ENCODE measurements at places on chromosomes 7 and 10.
A peak's percentile ranks its signal among the peaks of the same experiment; 100 is the strongest.

GRCh38 chr10:94288361-94289101 is 74.2 kb downstream of the NOC3L start:
- DNase-seq: no peak

- peak; percentile 43 for DNase-seq
Measured at GRCh38 chr7:118352867-118353453, 128.5 kb downstream of the ANKRD7 start.

DNA sequence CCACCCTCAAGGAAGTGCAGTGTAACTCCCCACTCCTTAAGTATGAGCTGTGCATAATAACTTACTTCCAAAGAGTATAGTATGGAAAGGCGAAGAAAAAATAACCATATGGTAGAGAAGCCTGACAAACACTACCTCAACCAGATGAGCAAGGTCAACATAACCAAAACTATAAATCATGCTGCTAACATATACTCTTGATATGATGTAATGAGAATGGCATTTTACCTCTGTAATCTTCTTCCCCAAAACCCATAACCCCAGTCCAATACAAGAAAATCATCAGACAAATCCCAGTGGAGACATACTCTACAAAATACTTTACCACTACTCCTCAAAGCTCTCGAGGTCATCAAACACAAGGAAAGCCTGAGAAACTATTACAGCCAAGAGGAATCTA is 15.8 kb downstream of the OSBPL3 start:
- DNase-seq: no peak

- DNase-seq: no peak
Measured at GRCh38 chr10:120394446-120394845, 62.6 kb upstream of the PLPP4 start.

- DNase-seq: no peak
Measured at GRCh38 chr10:109929501-109930219, 6.3 kb upstream of the XPNPEP1 start.

GRCh38 chr7:69597278-69598076 is 798 bp upstream of the AUTS2 start:
- DNase-seq: peak; percentile 37

GRCh38 chr10:104664205-104664604 is 23.1 kb downstream of the SORCS3 start:
- DNase-seq: no peak

DNA sequence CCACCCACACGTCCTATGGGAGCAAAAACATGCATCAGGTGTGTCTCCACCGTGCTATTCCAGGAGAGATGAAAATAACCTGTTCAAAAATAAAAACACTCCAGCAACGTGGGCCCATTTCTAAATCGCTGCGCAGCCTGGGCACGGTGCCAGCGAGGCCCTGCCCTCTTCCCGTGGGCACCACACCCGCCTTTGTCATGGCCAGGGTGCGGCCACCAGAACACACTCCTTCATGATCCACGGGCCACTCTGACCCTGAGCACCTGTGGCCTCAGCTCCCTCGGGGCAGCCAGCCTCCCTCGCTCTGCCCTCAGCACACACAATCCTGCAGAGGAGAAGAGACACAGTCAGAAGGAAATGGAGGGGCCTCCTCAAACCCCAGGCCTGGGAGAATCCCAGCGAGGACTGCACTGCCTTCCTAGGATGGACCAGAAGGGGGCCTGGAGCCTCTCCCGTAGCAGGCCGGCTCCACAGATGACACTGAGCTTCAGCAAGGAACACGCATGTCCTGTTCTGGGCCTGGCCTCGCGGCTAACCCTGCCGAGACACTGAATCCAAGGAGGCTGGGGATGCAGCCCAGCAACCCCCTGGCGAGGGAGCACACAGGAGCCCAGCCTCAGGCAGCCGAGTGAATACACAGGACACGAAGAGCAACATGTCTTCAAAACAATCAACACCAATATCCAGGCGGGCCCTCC is 169.0 kb downstream of the MAD1L1 start:
- DNase-seq: no peak

DNA sequence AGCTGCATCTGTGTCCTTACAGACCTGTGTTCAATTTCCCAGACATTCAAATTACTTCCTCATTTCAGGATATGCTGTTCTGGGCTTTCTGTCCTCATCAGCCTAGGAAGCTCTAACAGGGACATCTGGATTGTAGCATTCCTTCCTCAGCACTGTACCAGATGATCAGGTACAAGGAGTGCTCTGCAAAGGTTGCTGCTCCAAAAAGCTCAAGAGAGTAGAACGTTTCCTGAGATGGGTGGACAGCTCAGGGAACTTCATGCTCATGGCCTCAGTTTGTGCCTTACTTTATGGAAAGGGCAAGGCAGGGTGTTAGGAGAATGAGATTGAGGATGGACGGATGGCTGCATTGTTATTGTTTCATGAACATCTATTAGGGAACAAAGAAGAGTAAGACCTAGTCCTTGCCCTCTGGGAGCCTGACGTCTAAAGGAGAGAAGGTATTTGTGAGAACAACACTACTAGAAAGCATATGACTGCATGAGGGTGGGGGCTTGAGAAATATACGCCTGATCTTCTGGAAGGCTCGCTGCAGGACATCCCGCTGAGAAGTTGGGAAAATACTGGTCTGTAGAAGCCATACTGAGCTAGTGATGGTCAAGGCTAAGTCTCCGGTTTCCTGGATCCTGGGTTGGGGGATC is 10.5 kb upstream of the ZNF212 start:
- DNase-seq: no peak

- no peak for DNase-seq
Measured at GRCh38 chr7:29040579-29040925, 82.4 kb upstream of the TRIL start.

GRCh38 chr7:133217773-133218172 is 35.1 kb upstream of the EXOC4 start:
- DNase-seq: no peak

GRCh38 chr7:132152131-132152889 is 424.0 kb downstream of the PLXNA4 start:
- no peak for DNase-seq

GRCh38 chr7:78905436-78905835 is 548.0 kb downstream of the MAGI2 start:
- DNase-seq: no peak

DNA sequence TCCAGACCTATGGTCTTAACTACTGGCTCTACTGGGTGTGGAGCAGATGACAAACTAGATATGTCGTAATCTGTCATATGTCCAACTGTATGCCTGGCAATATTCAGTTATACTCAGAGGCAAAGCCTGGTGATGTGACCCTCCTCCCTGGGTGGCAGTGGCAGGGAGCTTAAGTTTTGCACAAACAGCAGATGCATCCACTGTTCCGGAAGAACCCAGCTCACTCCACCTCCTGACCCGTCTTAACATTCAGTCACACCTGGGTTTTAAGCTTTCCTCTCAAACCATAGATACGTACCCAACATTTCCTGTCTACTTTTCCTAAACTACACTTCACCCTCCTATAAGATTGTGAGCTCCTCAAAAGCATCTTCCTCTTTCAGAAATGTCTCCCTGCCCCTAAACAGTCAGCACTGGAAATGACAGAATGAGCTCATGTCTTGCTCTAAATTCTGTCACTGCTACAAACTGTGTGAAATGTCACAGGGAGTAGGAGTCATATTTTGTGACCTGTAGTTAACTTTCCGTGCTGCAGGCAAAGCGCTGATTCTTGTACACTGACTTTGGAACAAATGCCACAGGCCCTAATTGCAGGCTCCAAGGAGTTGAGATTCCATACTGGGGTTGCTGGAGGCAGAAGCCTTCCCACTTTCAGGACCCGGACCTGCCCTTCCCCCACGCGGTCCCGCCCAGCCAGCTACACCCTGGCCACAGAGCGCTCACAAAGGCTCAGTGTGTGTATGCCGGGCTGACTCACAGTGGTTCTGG is 23.9 kb downstream of the SCD start:
- DNase-seq: no peak

GRCh38 chr7:24574950-24575349 is 1.7 kb downstream of the PALS2 start:
- no peak for DNase-seq

DNA sequence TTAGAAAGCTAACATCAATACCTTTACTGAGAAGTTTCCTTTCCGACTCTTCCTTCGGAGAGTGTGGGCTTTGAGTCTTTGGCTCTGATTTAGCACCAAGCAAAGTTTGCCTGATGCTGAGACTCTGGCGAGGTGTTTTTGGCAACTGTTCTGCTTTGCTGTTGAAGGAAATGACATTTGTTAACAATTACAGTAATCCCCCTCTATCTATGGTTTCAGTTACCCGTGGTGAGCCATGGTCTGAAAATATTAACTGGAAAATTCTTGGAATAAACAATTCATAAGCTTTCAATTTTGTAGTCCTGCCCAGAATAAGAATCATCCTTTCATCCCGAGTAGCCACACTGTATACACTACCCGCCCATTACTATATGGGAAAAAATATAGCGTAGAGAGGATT is 126.3 kb downstream of the ARHGAP21 start:
- no peak for DNase-seq

- no peak for DNase-seq
Measured at GRCh38 chr7:46939558-46939957, 642.4 kb downstream of the TNS3 start.

DNA sequence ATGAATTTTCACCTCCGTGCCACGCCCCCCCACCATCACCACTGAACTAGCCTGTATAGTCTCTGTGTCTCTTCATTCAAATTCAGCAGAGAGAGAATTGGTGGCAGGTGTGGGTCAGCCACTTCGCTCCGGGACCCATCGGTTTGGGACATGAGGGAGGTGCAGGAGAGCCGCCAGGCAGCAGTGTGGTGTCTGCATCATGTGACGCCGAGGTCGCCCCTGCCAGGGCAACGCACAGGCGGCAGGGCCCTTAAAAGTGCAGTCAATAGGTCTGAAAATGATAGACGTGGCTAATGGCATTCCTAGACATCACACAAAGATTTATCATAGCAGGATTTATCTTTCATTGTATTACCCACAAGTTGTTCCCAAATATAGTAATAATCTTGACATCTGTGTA is 100.6 kb upstream of the RNF32 start:
- no peak for DNase-seq

GRCh38 chr10:106935978-106936451 is 228.5 kb downstream of the SORCS1 start:
- no peak for DNase-seq

- DNase-seq: no peak
Measured at GRCh38 chr7:97166308-97166707, 48.8 kb downstream of the SDHAF3 start.

- no peak for DNase-seq
Measured at GRCh38 chr7:69919426-69920111, 321.3 kb downstream of the AUTS2 start.

GRCh38 chr10:110765513-110766319 is 106.0 kb upstream of the PDCD4 start:
- DNase-seq: no peak

DNA sequence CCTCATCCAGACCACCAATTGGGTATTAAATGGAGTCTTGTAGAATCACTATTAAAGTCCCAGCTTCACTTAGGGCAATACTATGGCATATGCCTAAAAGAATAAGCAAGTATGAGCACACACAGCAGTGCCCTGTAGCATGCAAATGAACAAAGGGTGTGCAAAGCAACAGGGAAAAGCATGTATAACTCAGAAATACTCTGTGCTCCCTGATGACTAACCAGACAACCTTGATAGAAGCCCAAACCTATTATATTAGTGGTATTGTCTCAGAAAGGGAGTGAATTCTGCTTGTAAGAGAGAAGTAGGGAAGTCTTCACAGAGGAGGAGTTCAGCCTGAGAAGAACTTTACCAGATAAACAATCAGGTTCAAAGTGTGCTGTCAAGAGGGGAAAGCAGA is 131.2 kb downstream of the DGKI start:
- DNase-seq: no peak

Measured in NCI-H1092 (cell line).